ENCODE measurements at places on chromosomes 1 and 21. TPM values are rescaled to one million over a fixed set of nuclear protein-coding genes. Genes with fewer than 3 reads are reported as not detected.

- no peak for DNase-seq
These were observed 16.7 kb upstream of the PSMD4 start for GRCh38 chr1:151237678-151238466.

DNA sequence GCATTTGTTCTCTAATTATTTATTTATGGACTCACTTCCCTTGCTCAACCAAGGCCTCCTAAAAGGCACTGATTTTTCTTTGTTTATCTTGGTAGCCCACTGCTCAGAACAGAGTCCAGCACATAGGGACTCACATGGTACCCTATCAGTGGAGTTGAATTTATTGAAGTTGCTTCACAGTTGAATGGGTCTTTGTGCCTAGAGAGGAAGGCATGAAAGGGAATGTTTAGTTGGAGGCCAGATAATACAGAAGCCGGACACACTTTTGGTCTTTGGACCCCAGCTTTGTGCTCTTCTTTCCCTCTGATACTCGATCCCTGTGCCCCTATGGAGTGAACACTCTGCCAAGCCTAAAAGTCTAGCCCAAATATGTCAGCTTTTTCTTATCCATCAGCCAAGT lies 429.0 kb downstream of the PRDM2 start:
- no peak for DNase-seq

DNA sequence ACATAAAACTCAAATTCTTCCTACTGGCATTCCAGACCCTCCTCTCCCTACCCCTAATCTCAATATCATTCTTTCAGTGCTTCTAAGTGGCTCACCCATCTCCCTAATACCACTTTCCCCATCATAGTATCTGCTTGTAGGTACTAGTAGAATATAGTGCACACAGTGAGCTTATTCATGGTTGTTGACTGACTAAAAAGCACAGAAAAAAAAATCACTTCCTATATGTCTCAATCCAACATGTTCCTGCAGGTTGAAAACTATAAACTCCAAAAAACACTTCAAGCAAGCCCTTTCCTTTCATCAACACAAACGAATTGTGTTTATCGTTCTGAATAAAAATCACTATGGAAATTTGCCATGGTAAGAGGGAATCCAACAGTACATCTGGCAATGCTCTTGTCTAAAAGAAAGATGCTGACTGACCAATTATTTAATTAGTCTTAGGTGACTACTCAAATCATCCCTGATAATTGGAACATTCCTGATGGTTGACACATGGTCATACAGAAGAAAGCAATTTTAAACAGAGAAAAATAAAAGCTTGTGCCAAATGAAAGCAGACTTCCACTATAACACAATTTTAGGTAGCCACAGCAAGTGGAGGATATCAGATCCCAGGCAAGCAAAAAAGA lies 87.1 kb downstream of the NDUFS5 start:
- DNase-seq: no peak

- DNase-seq: peak; percentile 55
These were observed at the start of gene CAMSAP2 for GRCh38 chr1:200738327-200738948. Gene CAMSAP2 (plus strand): TSS chr1:200738893. CDS start chr1:200739828, 935 bp downstream.

- no peak for DNase-seq
These were observed 23.7 kb upstream of the TNFRSF1B start for GRCh38 chr1:12142891-12143630.

GRCh38 chr1:6860401-6860800 lies 75.1 kb downstream of the CAMTA1 start:
- no peak for DNase-seq

GRCh38 chr1:33608825-33609400 lies 136.5 kb downstream of the ZSCAN20 start:
- DNase-seq: no peak

GRCh38 chr1:231634323-231635013 lies 7.9 kb downstream of the DISC1 start:
- no peak for DNase-seq

- DNase-seq: no peak
These were observed 82.8 kb downstream of the TRABD2B start for GRCh38 chr1:47914218-47914938.

DNA sequence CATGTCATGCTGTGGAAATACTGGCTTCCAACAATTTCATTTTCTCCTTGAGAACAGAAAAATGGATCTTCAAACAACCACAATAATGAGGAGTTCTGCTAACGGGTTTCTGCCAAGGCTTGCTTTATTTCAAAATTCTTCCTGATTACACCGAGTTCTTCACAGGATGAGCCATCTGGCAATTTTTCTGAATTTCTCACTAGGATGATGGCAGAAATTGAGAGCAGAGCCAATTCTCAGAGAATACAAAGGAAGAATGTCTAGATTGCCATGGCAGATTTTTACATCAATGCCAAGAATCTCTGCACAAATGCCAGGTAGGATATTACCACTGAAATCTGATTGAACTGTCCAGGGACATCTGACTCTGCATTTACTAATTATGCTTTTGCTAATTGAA lies 619.0 kb upstream of the CHRM3 start:
- no peak for DNase-seq

DNA sequence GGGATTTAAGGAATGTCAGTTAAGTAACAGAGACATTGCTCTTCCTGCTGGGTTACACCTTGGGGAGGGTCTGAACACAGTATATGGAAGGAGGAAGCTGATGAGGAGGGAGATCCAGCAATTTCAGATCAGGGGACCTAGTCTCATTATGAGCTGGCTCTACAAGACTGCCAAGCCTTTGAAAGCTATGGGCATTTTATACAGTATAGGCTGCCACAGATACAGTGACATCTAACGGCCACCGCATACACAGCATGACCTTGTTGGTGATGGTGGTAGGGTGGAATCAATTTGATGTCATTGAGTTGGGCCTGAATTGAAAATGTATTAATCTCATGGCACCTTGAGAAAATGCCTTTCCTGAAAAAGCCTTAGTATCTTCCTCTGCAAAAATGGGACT lies 22.6 kb upstream of the ZP4 start:
- DNase-seq: no peak

- DNase-seq: no peak
These were observed 133.7 kb downstream of the RUNX1 start for GRCh38 chr21:34915364-34915841.

GRCh38 chr1:26403656-26404055 lies 7.0 kb upstream of the LIN28A start:
- no peak for DNase-seq

DNA sequence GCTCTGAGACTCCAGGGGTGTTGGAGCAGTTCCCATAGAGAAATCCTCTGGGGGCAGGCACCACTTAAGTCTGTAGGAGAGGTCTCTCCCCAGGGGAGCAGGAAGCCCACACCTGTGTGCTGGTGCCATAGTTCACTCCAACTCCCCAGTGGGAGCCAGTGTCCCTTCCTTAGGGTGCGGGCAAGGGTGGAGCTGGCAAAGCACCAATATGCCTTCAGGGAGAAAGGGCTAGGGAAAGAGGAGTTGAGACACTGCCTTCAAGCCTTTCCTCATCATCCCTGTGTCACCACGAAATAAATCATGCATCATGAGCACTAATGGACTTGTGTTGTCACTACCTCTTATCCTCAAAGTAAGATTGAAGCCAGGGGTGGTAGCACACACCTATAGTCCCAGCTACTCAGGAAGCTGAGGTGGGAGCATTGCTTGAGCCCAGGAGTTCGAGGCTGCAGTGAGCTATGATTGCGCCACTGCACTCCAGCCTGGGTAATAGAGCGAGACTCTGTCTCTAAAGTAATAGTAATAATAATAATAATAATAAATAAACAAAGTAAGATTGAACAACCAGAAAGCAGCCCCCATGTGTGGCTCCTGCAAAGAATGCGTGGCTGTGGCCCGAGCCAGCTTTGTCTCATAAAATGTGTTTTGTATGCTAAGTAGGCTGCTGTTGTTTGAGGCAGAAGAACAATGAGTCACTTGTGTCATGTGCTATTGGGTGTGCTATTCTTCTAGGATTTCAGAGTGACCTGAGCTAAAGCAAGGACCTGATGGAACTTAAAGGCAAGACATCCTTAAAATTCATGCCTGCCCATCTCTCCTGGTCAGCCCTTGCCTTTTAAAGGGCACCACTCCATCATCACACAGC lies 6.7 kb upstream of the TIE1 start:
- DNase-seq: no peak

DNA sequence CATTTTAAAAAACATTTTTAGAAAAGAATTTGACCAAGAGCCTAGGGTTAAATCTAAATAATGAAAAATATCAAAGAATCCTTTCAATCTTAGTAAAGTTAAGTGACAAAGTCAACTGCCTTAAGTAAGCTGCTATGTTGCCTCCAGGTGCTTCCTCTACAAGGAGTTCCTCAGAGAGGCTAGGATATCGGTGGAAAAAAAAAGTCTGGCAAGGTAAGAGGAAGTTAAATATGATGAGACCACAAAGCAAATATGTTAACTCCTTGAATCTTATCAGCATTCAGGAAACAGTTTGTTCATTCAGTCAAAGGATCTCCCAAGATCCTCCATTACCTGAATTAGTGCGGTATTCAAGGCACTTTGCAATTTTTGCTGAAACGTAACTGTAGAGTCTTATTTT lies 563.5 kb downstream of the PTPRC start:
- DNase-seq: no peak

DNA sequence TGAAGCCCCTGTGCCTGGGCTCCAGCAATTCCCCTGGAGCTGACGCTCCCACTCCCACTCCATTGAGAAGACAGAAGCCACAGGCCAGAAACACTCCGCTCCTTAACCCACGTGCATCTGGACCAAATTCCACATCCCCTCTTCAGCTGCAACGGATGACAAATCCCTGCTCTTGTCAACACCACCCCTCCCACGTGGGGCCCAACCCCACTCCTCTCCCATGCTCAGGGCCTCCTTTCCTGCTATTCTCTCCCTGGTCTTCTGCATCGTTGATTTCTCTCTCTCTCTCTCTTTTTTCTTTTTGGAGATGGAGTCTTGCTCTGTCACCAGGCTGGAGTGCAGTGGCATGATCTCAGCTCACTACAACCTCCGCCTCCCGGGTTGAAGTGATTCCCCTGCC lies 18.3 kb downstream of the CA6 start:
- DNase-seq: no peak

- DNase-seq: no peak
These were observed 5.2 kb downstream of the TAL1 start for GRCh38 chr1:47226839-47227215.

DNA sequence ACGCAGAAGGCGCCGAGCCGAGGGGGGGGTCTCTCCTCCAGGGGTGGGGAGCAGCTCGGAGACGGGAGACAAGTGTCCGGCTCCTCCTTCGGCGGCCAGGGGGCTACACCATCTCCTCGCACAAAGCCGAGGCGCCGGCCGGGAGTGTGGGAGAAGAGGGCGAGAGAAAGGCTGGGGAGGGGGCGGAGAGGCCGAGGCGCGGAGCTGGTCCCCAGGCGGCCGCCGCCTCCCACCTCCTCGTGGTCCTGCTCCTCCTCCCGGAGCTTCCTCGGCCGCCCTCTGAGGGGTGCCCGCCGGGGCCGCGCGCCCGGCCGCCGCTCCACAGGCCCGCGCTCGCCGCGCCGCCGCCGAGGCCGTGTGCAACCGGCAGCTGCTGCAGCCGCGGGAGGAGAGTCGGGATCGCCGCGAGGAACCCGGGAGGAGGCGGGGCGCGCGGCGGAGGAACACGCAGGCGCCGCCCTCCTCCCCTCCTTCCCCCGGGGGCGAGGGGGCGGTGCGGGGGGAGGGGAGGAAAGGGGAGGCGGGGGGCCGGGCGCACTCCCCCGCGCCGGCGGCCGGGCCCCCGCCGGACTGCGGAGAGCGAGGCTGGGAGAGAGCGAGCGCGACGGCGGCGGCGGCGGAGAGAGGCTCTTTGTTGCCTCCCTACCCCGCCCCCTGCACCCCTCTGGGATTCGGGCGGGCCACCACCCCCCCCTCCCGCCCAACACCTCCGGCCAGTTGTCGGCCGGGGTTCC lies at the start of gene ENAH:
TSS of gene ENAH (minus strand) at position 395 of the 734 bp plus-strand sequence. CDS start 433 bp downstream, outside the sequence.
- no peak for DNase-seq

- no peak for DNase-seq
These were observed 34.1 kb upstream of the SUCO start for GRCh38 chr1:172498857-172499256.

GRCh38 chr1:214303141-214303930 lies 22.4 kb downstream of the SMYD2 start:
- DNase-seq: no peak

DNA sequence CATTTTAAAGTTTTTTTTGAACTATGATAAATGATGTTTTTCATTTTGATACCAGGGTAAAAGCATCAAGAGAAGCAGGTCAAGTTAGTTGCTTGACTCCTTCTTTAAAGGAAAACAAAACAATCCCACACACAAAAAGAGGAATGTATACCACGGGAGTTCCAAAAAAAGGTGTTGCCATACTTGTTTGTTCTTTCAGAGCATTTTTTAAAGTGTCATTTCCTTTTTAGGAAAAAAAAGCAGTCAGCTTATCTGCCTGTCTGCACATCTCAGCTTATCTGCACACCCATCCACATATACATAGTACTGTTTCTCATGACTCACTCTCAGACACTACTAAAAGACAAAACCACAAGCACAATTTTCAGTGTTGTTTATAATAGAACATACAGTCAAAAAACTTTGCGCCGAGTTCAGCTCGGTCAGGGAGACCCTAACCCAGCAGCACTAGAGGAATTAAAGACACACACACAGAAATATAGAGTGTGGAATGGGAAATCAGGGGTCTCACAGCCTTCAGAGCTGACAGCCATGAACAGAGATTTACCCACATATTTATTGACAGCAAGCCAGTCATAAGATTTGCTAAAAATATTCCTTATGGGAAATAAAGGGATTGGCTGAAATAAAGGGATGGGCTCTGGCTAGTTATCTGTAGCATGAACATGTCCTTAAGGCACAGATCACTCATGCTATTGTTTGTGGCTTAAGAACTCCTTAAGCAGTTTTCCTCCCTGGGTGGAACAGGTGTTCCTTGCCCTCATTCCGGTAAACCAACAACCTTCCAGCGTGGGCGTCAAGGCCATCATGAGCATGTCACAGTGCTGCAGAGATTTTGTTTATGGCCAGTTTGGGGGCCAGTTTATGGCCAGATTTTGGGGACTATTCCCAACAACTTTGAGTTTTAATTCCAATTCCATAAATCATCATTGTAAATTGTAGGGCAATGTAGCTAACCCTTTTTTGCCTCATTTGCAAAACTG lies 11.4 kb upstream of the MNDA start:
- no peak for DNase-seq

DNA sequence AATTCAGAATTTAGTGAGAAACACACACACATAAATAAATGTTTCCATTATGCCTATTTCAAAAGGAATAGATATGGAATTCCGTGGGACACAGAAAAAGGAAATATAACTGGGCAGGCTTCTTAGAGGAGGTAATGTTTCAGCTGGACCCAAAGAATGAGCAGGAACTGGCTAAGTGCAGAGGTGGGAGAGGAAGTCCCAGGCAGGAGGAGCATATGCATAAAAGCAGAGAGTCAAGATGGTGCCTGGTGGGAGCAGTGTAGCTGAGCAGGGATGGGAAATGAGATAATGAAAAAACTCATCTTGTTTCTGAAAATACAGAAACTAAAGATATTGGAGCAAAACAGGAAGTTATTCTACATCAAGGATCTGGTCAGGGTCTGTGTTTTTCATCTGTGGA lies 115.2 kb upstream of the MAGI3 start:
- no peak for DNase-seq

- no peak for DNase-seq
These were observed 27.6 kb upstream of the RGL1 start for GRCh38 chr1:183777328-183777727.

- no peak for DNase-seq
These were observed 69.8 kb downstream of the TPR start for GRCh38 chr1:186304982-186305949.

GRCh38 chr1:118558933-118559332 lies 373.9 kb upstream of the SPAG17 start:
- DNase-seq: no peak

Gene GJC2
- 2.9 TPM for total RNA-seq

Gene TEDDM1
- not detected for total RNA-seq

Gene RPS6KC1
- total RNA-seq: 22.6 TPM

Gene RRP1B
- total RNA-seq: 19.4 TPM

Gene AMY1C
- total RNA-seq: not detected

Gene IVL
- not detected for total RNA-seq

Gene ESRRG
- 0.09 TPM for total RNA-seq

Gene CLDN17
- not detected for total RNA-seq

Gene FBXO42
- total RNA-seq: 18.5 TPM
